Activated T-helper 1 cell treated with Interleukin-2 at 50 U/mL for 16 hours (primary cell): ENCODE measurements at places on chromosomes 2 and 18.

- no peak for DNase-seq
Observed at GRCh38 chr2:156098506-156098905, 234.0 kb downstream of the NR4A2 start.

GRCh38 chr18:26014462-26014861 is 76.0 kb downstream of the SS18 start:
- DNase-seq, result no peak

GRCh38 chr2:241125626-241126025 is 23.5 kb upstream of the MTERF4 start:
- DNase-seq, result no peak

DNA sequence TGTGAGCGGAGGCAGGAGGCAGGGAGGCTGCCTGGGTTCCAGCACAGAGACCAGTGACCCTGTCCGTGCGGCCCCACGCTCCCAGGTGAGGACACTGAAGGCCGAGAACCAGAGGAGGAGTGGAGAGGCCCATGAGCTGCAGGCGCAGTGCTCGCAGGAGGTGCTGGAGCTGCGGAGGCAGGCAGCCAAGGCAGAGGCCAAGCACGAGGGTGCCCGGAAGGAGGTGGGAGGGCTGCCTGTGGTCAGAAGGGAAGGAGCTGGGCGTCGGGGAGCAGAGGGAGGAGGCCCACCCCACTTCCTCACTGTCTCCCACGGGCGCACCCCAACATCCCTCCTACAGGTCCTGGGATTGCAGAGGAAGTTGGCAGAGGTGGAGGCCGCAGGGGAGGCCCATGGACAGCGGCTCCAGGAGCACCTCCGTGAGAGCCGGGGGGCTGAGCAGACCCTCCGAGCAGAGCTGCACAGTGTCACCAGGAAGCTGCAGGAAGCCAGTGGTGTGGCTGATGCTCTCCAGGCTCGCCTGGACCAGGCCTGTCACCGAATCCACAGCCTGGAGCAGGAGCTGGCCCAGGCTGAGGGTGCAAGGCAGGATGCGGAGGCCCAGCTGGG is 33.0 kb upstream of the SNED1 start:
- DNase-seq, result no peak

DNA sequence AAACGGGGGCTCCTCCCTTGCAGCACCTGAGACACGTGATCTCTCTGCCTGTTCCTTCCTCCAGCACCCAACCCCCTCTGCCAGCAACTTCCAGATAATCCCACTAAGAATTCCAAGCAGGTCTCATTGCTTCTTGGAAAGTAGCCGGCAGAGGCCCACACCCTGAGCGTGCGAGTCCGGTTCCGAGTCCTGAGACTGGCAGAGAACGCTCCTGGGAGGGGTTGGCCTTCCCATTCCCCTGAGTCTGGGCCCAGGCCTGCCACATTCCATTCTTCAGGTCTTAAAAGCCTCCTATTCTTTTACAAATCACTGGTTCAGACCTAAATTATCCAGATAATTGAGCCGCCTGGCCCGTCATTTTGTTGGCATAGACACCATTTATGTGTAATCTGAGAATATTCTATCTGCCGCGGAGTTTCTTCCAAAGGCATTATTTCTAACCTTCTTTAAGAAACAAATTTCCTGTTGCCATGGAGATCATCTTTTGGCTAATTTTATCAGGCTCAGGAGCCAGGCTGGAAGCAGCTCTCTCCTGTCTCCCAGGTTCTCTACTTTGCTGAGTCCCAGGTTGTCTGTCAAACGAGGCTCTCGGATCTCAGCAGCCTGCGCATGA is 165.4 kb downstream of the MYCN start:
- no peak for DNase-seq

DNA sequence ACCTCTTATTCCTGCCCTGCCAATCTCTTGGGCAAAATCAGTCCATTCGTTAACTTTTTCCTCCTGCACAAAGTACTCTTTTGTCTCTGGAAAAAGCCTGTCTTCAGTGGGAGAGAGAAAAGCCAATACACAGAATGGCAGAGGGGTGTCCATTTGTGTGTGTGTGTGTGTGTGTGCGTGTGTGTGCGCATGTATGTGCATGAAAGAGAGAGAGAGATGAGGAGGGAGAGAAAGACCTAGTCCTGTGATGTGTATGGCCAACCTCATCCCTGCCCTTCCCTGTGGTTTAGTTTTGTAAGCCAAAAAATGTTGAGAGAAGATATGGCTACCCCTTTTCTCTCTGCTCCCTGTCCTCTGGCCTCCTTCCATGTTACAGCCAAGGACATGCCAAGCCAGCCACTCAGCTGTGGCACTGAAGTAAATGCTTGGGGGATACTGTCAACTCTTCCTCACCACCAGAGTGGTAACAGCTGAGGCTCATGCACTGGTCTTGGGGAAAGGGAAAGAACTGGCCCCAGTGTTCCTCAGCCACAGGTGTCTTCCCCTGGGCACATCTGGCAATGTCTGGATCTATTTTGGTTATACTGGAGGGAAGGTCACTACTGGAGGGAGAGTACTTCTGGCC is 10.6 kb downstream of the SLC4A5 start:
- DNase-seq, result no peak

DNA sequence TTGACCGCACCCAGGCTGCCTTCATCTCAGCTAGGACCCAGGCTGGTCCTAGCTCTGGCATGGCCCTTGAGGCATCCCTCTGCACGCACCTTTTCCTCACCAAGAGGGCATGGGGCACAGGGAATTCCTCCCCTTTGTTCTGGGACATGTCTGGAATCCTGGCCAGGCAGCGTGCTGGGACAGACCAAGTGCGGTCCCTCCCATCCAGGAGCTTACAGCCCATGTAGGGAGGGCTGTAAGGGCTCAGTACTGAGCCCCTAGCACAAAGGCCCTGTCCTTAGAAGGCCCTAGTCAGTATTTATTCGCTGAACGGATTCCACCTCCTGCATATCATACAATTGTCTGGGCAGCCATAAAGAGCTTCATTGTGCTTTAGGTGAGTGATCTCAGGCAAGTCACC is 3.0 kb downstream of the TMEM37 start:
- DNase-seq, result no peak

GRCh38 chr2:234476766-234477165 is 20.1 kb downstream of the ARL4C start:
- no peak for DNase-seq

- no peak for DNase-seq
Observed at GRCh38 chr2:31347319-31347718, 67.2 kb downstream of the XDH start.

- DNase-seq, result no peak
Observed at GRCh38 chr2:46570396-46570795, 91.0 kb downstream of the TMEM247 start.

GRCh38 chr18:10412933-10413332 is 41.5 kb upstream of the APCDD1 start:
- no peak for DNase-seq

- no peak for DNase-seq
Observed at GRCh38 chr18:23108496-23108895, 26.8 kb upstream of the CABLES1 start.

DNA sequence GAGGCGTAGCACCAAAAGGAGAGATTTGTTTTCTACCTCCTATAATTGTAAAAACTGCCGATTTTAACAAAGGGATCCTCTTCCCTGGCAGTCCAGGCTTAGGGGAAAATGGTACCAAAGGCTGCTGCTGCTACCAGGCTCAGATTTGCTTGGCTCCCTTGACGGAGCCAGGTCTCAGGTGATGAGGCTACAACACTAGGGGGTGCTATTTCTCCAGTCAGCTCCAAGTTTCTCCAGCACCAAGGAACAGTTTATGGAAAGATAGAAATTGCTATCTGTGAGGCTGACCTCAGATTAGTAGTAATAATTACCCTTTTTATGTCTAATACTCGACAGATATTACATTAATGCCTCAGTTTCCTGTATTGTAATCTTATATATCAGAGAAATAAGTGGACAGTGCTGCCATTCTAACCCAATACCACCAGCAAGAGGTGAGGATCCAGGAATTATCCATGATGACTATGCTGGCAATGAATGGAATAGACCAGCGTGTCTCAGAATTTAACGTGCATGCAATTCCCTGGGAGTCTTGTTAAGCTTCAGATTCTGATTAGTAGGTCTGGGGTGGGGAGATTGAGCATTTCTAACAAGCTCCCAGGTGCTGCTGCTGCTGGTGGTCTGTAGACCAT is 111.3 kb downstream of the ESCO1 start:
- DNase-seq, result no peak

DNA sequence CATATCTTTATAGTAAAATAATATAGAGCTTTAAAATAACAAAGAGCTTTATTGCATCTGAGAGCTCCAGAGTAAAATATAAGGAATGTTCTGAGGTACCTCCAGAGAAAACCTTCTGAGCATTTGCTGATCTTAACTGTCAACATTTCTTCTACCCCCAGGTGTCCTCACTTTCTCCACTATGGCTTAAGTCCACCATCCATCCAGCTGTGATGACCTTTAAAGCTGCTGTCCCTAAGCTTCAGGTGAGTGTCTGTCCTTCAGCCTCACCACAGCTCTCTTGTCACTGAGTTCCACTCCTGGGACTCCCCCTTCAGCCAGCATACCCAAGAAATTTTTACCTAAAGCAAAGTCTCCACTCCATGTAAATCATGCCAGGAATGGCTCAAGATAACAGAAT is 137.9 kb downstream of the MYO5B start:
- no peak for DNase-seq

DNA sequence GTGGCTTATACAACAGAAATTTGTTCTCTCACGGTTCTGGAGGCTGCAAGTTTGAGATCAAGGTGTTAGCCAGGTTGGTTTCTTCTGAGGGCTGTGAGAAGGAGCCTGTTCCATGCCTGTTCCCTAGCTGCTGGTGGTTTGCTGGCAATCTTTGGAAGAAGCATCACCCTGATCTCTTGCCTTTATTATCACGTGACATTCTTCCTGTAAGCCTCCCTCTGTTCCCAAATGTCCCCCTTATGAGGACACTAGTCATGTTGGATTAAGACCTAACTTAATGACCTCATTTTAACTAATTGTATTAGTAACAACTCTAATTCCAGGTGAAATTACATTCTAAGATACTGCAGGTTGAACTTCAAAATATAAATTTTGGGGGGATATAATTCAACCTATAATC is 135.2 kb downstream of the DPP10 start:
- no peak for DNase-seq

DNA sequence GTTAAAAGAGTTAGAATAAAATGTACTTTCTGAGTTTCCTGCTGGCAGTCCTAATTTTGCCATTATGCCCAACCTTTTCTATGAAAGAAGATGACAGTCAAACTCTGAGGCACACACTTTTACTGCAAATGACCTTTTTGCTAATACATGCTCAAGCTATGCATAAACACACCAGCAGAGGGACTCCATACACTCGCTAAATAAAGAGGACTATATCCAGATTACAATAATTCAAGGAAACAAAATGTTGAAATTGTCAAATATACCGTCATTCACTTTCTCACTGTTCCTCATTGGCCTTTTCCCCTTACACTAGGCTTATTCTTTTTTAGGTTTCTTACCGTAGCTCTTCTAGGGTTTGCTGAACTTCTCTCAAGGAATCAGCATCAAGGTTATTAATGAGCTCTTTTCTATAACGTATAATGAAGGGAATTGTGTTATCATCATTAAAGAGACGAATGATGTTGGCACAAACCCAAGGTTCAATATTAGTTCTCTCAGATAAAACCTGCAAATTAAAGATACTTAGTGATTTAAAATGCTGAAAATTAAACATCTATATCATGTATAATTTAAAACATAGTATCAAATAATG is 25.7 kb downstream of the SRBD1 start:
- DNase-seq, result no peak

DNA sequence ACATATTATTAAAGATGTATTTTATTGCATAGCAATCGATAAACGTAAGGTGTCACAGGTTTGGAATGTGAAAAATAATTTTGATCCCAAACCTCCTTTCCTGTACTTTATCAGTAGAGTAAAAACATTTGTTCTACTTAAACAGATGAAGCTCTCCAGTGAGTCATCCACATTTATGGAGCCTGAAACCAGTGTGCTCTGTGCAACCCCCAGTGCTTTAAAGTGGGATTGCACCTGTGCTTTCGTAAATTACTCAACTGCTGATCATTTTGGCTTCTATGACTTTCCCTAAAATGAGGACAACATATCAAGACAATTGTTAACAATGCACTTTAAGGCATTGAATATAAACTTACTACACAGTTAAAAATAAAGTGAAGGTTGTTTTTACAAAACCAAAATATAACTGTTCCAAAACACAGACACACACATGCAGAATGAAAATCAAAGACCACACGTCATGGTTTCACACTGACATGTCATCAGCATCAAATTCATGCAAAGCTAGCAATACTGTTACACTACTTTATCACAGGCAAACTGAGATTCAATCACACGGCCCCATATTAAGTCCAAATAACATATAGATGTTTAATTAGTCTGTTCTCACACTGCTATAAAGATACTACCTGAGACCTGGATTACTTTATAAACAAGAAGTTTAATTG is 9.7 kb downstream of the TMEM18 start:
- no peak for DNase-seq

DNA sequence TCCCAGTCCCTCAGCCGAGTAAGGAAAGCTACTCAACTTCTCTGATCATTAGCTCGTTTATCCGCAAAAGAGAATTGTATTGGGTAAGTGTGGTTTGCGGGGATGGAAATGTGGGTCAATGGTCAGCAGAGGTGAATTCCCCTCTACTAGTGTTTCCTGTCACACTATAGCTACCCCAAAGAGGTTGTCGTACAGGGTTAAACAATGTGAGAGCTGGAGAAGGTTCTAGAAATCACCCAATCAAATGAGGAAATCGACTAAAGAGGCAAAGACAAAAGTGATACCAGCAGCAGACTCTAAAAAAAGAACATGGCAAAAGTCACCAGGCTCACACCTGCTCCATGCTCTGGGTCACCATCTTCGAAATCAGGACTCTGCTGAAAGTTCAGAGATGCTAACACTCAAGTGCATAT is 144.7 kb upstream of the ITGA4 start:
- no peak for DNase-seq

DNA sequence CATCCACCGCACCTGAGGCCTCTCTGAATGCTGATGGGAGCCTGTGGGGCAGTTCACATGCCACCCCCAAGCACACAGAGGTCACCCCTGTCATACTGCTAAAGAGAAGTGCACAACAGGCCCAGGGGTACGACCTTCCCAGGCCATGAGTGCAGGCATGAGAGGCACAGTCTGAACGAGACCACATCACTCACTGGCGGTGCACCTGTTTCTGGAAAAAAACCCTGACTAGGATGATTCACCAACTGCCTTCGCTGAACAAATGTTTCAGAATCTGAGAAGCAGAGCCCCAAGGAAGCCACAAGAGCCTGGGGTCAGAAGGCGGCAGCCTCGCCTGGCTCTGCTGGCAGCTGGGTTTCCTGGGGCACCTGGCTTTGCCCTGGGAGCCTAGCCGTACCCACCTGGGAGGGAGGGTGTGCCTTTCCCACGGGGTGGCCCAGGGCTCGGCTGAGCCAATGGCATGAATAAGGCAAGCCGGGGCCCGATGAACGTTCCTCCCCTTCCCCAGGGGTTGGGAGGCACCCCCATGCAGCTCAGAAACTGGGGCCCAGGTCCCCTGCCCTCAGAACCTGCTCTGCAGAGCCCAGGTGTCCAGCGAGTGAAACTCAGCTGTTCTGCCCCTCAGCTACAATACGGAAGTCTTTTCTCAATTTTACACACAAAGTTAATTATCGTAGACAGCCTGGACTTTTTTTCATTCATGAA is 73.8 kb downstream of the HDAC4 start:
- peak; percentile 51 for DNase-seq
